Activated B cell treated with CpG ODN at 0.5 μM for 24 hours (primary cell): ENCODE measurements at places on chromosomes 2 and 18.
A peak's percentile ranks its signal among the peaks of the same experiment; 100 is the strongest.

GRCh38 chr18:24616653-24617052 is 156.2 kb downstream of the HRH4 start:
- H3K36me3 ChIP-seq, result no peaks in the 10 kb centered on the region
- H3K4me3 ChIP-seq, result no peak overlapping the region
- DNase-seq, result no peak
- no peak overlapping the region for H3K27ac ChIP-seq
- H3K4me1 ChIP-seq, result no peaks in the 10 kb centered on the region

DNA sequence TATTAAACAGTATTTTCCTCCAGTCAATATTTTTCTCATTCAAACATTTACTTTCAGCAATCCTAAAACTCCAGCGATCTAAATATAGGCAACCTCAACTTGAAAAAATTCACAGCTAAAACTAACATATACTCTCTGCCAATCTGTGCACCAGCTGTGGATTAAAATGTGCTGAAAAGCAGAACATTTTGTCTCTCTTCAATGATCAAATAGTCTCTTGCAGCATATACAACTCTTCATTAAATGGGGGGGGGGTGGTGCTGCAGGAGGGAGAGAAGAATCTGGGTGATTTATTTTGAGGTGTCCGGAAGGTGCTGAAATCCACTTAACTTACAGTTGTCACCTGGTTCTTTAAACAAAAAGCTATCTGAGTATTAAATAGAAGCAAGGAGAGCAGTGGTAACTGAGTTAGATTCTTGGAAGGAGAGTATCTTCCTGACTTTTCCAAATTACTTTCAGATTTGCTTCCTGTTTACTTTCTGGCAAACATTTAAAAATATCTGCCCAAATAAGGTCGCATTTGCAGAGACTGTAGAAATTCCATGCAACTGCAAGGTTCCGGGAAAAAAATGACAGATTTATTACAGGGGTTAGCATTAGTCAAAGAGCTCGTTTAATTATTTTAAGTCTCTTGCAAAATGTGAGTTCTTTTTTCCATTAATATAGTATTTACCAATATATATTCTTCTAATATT is 904.7 kb upstream of the ACVR2A start:
- no peaks in the 10 kb centered on the region for H3K4me1 ChIP-seq
- no peak overlapping the region for H3K27ac ChIP-seq
- no peak overlapping the region for H3K4me3 ChIP-seq
- no peaks in the 10 kb centered on the region for H3K36me3 ChIP-seq
- no peak for DNase-seq

DNA sequence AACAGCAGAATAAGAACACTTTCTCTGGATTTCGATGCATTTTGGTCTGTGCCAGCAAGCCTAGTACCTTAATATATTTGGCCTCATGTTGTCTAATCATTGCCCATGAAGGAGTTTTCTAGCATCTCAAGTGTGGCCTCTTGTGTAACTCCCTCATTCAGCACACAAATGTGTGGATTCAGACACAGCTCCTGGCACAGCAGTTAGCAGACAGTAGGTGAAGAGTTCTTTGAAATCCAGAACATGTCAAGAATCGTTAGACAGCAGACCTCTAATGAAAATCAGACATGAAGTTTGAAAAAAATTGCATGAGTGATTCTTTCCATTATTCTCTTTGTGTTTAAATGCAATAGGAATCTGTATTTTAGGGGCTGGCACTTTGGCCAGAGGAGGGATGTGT is 177.0 kb downstream of the FMNL2 start:
- peaks cover 5% of the 10 kb centered on the region for H3K4me1 ChIP-seq
- H3K36me3 ChIP-seq, result no peaks in the 10 kb centered on the region
- H3K4me3 ChIP-seq, result no peak overlapping the region
- H3K27ac ChIP-seq, result no peak overlapping the region
- H3K27me3 ChIP-seq, result no peaks in the 10 kb centered on the region
- DNase-seq, result no peak

DNA sequence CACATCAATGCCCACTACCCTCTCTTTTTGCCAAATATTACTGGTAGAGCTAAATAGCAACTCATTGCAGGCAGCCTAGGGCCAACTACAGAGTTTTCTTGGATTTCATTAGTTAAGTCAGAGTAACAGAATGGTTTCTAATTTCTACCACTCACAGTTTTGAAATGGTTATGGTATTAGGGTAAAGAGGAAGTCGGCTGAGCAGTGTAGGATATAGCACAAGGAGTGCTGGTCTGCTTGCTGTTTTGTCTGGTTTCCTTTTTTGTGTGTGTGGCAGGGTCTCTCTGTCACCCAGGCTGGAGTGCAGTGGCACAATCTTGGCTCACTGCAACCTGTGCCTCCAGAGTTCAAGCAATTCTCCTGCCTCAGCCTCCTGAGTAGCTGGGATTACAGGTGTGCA is 289.2 kb upstream of the CCDC68 start:
- DNase-seq, result no peak
- H3K27me3 ChIP-seq, result no peaks in the 10 kb centered on the region
- peaks cover 92% of the 10 kb centered on the region for H3K4me1 ChIP-seq
- peak overlapping the region; percentile 90 for H3K27ac ChIP-seq

DNA sequence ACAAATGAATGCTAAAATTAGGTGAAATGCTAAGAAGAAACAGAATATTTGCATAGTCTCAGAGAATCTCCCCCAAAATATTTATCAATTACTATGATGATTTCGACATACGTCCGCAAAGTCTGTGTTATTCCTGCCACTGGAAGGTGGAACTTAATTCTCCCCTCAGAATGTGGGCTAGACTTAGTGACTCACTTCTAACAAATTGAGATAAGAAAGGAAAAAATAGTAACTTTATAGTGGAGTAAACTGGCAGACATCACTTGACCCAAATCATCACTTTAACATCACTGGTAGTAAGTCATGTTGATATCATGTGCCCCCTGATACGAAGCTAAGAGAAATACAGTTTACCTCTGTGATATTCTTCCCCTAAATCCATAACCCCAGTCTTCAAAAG is 23.5 kb downstream of the HADHB start:
- no peaks in the 10 kb centered on the region for H3K27me3 ChIP-seq
- no peak overlapping the region for H3K27ac ChIP-seq
- H3K4me1 ChIP-seq, result peaks cover 18% of the 10 kb centered on the region
- H3K4me3 ChIP-seq, result no peak overlapping the region
- H3K36me3 ChIP-seq, result peaks cover 32% of the 10 kb centered on the region
- DNase-seq, result no peak

DNA sequence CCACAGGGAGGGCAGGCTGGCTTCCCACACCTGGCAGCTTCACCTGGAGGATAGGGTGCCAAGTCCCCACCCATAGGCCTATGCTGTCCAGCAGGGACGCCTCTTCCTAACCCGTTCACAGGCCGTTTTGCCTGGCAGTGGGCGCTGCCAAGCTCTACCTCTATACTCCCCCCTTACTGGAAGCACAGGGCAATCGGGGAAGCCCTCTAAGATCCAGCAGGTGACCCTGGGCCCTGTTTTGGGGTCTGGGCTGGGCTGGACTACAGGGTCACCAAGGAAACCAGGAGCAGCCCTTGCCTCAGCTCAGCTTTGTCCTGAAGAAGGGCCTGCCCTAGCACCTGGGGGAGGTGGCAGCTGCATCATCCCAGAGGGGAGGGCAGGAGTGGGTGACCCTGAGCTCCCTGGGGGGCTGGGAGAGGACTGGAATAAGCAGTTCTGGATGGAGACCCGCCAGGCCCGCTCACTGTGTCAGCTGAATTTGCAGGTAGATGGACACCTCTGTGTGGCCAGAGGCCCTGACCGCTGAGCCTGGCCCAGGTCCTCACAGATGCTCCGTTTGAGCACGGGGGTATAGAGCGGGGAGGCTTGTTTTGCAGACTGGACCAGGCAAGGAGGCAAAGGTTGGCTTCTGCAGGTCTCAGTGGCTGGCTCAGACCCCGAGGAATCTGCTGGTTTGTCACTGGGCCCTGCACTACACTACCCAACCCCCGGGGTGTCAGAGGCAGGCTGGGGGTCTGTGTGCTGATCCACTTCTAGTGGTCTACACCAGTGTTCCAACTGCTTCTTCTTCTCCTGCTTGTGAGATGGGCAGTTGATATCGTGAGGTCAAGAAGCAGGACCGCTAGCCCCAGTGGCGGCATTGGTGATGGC is 163.1 kb downstream of the ASB1 start:
- H3K27ac ChIP-seq, result no peak overlapping the region
- DNase-seq, result no peak
- no peaks in the 10 kb centered on the region for H3K4me1 ChIP-seq
- no peaks in the 10 kb centered on the region for H3K36me3 ChIP-seq
- H3K27me3 ChIP-seq, result no peaks in the 10 kb centered on the region

GRCh38 chr2:170142502-170142901 is 35.4 kb upstream of the MYO3B start:
- H3K4me3 ChIP-seq, result no peak overlapping the region
- DNase-seq, result no peak
- no peaks in the 10 kb centered on the region for H3K27me3 ChIP-seq
- no peaks in the 10 kb centered on the region for H3K36me3 ChIP-seq
- peaks cover 10% of the 10 kb centered on the region for H3K4me1 ChIP-seq
- H3K27ac ChIP-seq, result no peak overlapping the region

DNA sequence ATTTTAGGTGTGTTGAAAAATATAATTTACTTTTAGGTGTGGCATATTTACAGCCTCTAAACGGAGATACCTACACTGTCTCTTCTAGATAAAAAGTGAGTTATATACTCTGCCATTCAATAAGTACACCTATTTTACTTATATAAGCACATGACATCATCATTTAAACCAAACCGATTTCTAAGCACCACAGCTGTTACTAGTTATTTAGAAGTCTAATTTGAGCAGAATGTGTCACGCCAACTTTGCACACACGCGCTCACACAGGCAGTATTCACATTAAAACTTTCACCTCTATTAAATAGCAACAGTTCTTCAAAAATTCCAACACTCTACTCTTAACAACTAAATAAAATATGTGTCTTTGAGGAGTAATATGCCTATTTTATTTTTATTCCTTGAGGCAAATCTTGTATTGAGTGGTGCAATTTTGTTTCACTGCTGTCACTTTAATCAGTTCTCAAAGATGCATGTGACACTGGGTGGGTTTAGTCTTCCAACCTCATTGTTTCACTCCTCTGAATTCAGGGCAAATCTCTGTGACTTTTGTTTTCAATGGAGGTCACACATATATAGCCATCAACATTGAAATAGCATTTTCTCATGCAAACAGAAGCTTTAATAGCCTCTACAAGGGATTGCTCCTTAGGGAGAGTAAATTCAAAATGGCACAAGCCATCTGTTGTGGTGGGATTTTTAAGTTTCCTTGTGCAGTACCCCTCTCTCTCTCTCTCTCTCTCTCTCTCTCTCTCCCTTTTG is 721.0 kb downstream of the PLCL1 start:
- DNase-seq, result no peak
- no peaks in the 10 kb centered on the region for H3K36me3 ChIP-seq
- H3K4me1 ChIP-seq, result no peaks in the 10 kb centered on the region
- H3K4me3 ChIP-seq, result no peak overlapping the region
- no peak overlapping the region for H3K27ac ChIP-seq
- no peaks in the 10 kb centered on the region for H3K27me3 ChIP-seq

DNA sequence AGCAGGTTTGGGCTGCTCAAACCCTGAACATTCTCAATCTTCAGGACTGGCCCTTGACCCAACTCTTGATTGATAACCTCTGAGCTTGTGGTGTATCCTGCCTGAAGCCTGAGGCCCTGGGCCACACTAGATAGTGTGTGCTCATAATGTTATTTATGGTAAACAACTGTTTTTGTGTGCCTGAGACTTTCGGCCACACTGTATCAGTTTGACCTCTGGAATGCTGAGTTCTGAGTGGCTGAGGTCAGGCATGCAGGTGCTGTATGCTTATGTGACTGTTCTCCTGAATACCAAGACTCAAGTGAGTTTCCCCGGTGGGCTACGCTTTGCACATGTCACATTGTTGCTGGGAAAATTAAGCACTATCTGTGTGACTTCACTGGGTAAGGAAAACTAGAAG is 82.2 kb upstream of the RMP24 start:
- no peak overlapping the region for H3K27ac ChIP-seq
- no peak overlapping the region for H3K4me3 ChIP-seq
- H3K36me3 ChIP-seq, result no peaks in the 10 kb centered on the region
- no peak for DNase-seq

- peaks cover 11% of the 10 kb centered on the region for H3K4me1 ChIP-seq
- H3K27me3 ChIP-seq, result no peaks in the 10 kb centered on the region
Measured at GRCh38 chr2:27095745-27096651, 9.4 kb downstream of the KHK start.

DNA sequence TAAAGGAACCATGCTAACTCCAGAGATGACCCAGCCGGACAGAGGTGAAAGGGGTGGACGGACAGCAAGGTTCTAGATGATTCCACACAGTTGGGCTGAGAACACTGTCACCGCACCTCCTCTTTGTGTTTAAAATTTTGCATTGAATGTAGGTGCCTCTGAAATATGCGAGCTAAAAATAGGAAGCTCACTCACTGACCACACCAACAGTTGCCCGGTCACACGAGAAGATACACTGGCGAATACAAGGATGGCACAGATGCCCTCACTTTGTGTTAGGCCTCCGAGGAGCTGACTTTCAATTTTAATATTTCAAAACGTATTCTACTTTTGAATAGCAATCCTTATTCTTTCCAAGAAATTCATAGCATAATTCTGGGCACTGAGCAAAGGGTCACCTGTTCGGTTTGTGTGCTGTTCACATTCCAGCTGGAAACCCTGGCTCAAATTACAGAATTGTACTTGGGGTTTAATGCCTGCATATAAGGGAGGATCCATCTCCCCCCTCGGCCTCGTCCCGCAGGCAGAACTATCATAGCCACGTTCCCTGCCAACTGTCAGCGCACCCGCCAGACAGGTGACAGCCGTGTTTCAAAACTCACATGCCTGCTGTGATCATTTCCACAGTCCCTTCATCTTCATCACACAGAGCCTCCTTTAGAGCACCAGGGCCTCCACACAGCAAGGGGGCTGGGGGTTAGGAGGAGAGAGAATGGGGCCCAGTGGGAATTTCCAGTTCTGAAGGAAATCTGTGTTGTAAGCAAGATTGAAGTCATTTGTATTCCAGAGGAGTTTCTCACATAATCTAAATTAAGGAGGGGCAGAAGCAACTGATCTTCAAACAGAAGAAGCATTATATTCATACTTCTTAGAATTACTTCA is 48.2 kb downstream of the ADI1 start:
- H3K4me3 ChIP-seq, result no peak overlapping the region
- H3K27ac ChIP-seq, result no peak overlapping the region
- no peaks in the 10 kb centered on the region for H3K27me3 ChIP-seq
- DNase-seq, result no peak
- H3K4me1 ChIP-seq, result no peaks in the 10 kb centered on the region

DNA sequence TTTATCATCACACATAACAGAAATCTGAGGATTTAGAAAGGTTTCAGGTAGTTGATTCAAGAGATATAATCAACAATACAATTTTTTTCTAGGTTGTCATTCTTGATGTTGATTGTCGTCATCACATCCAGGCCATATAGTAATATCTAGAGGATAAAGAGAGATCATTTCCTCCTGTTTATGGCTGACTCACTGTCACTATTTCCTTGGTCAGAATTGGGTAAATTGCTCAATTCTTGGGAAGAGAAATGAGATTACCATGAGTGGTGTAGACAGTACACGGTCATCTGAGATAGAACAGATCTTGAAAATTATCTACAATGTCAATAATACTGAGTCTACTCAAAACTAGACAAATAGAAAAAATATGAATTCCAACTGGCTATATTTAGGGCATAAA is 78.8 kb downstream of the ZNF804A start:
- no peaks in the 10 kb centered on the region for H3K36me3 ChIP-seq
- H3K27me3 ChIP-seq, result no peaks in the 10 kb centered on the region
- H3K4me1 ChIP-seq, result no peaks in the 10 kb centered on the region

GRCh38 chr18:78986018-78986481 is 6.4 kb downstream of the SALL3 start:
- peaks cover 59% of the 10 kb centered on the region for H3K27me3 ChIP-seq
- no peaks in the 10 kb centered on the region for H3K36me3 ChIP-seq
- H3K4me3 ChIP-seq, result no peak overlapping the region
- no peak for DNase-seq
